Activated naive CD4-positive, alpha-beta T cell treated with anti-CD3 and anti-CD28 coated beads for 36 hours (primary cell): ENCODE measurements at places on chromosomes 1 and 21.

DNA sequence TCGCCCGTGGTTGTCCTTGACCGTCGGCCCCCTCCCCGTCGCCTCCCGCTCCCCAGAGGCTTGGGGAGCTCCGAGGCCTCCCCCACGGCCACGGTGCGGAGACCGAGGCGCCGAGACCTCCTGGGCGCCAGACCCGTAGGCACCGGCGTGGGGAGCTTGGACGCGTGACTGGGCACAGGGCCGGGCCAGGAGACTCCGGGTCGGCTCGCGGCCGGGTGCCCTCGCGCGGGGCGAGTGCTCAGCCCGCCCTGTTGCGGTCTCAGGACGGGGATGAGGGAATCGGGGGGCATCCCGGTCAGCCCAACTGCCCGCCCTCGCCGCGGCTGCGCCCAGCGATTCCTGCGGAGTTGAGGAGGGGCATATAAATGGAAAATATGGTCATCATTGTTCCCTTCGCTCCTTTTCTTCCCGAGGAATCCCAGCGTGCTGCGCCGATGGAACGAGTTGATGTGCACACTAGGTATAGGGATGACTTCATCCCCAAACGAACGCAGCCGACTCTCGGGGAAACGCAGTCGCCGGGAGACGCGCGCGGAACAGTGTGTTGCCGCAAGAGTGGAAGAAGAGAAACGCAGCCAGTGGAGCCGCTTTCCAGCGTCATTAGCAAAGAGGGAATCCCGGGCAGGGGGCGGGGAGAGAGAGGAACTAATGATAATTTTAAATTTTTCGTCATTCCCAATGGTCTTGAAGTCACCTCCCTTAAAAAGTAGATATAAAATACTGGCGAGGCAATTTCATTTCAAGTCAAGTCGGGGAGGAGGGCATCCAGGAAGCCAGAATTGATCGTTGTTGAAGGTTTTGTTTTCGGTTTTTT, 747 bp upstream of the ENAH start:
- DNase-seq = peak; percentile 44

- no peak for DNase-seq
These were observed 87.6 kb upstream of the SOD1 start for GRCh38 chr21:31571879-31572278.

DNA sequence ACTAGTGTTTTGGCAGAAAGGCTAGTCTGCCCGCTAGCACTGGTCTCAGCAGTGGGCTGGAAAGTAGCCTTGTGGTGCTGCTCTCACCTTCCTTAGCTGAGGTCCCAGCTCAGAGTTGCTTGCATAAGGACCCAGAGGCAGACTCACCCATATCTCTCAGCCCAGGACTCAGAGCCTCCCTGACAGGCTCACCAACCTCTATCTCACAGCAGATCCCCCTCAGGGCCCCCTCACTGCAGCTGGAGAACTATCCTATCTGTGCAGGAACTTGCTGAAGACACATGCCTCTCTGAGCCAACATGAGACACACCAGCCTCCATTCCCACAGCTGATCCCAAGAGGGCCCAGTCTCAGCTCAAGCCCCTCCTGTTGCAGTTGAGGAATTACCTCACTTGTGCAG, 82.6 kb downstream of the IARS2 start:
- DNase-seq = no peak

GRCh38 chr1:8396786-8397406, 79.0 kb downstream of the SLC45A1 start:
- DNase-seq = peak; percentile 71

DNA sequence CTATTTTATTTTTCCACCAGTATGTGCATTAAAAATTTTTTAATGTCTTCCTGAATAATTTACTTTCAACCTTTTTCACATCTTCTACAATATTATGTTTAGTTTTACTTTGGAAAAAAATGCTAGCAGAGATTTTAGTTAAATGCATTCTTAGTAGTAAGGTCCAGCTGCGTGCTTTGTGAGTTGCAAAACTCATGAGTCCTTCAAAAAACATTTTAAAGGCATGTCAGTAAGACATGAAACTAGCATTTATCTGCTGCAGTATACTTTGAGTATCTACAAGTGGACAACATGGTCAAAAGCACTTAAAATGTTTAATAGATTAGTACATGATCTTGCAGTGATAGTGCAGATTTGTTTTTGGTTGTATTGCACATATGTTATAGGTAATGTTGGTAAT, 139.0 kb downstream of the HS2ST1 start:
- no peak for DNase-seq

DNA sequence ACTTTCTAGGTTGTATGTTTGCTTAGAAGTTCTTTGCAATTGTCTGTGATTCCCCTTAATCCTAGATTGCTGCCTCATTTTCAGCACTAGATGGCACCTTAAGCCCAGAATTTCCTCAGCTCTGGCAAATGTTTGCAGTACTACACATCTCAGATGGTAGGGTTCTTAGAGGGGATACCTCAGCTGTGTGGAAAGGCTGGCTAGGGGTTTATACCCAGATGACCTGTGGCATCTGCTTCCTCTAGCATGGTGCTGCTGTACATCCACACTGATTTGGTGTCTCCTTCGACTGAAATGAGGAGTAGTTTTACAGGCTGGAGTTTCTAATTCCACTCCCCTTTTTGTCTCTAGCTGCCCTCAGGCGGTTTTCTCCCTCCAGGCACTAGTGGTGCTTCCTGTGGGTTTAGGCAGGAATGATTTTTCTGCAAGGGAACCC, 23.5 kb downstream of the ASB17 start:
- DNase-seq = no peak

DNA sequence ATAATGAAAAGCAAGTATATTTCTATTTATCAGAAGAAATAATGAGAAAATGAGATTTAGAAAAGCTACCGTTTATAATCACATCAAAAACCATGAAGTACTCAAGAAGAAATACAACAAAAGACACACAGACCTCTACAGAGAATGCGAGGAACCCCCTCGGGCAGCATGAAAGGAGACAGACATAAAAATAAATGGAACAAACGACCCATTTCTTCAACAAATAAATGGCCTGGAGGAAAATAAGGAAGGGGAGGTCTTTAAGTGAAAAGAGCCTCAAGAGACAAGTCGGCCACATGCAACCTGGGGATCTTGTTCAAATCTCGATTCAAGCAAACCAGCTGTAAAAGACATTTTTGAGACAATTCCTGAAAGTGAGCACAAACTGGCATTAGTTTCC, 6.0 kb downstream of the CFAP74 start:
- no peak for DNase-seq

DNA sequence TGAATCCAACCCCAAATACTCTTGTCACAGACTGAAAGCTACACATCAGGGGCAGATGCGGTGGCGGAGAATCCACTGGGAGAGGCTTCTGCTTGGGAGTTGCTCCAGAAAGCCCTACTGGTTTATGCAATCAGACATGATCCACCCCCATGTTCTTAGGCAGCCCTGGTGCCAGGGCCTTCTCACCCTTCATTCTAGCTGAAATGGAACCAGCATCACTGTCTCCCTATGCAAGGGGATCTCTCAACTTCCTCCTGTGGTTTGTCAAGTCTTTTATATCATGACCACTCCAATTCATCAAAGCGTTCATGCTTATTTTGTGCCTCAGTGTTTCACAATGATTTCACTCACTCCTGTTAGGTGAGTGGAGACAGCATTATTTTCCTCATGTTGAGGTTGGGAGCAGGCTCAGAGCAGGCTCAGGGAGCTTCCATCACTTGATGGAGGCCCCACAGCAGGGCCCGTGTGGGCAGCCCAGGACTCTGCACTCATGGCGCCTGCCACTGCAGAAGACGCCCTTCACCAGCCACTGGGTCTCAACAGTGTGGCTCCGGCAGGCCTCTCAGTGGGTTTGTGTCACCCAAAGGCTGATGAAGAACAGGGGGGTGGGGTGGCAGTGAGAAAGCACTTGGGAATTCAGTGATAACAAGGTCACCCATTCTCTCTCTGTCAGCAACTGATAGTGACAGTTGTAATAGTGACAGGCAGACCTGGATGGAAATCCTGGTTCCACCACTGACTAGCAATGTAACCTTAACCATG, 67.1 kb downstream of the CD58 start:
- peak; percentile 32 for DNase-seq

DNA sequence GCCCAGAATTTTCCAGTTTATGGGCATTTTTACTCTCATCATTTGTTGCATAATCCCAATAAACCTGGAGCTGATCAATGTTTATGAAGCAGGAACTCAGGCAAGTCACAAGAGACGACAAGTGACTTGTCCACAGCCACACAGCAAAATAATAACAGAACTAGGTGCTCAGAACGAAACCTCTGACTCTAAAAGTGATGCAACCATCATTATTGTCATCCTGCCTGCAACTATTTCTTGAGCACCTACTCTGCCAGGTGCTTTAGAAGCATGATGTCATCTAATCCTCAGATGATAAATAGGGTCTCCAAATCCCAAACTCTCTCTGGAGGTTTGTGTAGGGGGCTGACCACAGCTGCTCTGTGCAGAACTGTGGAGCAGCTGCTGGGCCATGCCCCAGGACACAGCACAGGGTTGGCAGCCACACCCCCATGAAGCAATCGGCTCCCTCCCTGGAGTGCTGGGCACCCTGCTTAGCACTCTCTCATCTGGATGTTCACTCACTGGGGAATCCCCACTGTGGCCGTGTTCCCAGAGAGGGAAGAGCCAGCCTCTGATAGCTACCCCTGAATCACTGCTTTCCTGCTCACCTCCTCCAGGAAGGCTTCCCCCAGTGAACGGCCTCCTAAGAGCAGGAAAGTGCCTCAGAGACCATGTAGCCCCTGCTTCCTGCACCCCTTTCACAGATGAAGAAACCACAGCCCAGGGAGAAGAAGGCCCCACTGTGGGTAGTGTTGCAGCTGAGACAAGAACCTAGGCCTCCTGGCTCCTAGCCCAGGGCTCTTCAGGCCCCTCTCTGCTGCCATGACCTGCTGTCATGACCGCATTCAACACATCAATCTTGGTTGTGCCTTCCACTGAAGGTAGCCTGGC, 2.1 kb downstream of the TTC22 start:
- DNase-seq = peak; percentile 81

GRCh38 chr1:229340496-229340895, 2.4 kb downstream of the CCSAP start:
- no peak for DNase-seq

- DNase-seq = peak; percentile 37
These were observed 32.4 kb downstream of the MAPKAPK2 start for GRCh38 chr1:206716870-206717673.

GRCh38 chr1:28032281-28032680, 56.1 kb downstream of the EYA3 start:
- DNase-seq = no peak

GRCh38 chr1:212484701-212485570, 52.2 kb downstream of the NENF start:
- DNase-seq = no peak
